ENCODE measurements at places on chromosomes 7 and 10.
A peak's percentile ranks its signal among the peaks of the same experiment; 100 is the strongest.

- DNase-seq: no peak
Measured at GRCh38 chr7:148277042-148277660, 313.4 kb upstream of the C7orf33 start.

DNA sequence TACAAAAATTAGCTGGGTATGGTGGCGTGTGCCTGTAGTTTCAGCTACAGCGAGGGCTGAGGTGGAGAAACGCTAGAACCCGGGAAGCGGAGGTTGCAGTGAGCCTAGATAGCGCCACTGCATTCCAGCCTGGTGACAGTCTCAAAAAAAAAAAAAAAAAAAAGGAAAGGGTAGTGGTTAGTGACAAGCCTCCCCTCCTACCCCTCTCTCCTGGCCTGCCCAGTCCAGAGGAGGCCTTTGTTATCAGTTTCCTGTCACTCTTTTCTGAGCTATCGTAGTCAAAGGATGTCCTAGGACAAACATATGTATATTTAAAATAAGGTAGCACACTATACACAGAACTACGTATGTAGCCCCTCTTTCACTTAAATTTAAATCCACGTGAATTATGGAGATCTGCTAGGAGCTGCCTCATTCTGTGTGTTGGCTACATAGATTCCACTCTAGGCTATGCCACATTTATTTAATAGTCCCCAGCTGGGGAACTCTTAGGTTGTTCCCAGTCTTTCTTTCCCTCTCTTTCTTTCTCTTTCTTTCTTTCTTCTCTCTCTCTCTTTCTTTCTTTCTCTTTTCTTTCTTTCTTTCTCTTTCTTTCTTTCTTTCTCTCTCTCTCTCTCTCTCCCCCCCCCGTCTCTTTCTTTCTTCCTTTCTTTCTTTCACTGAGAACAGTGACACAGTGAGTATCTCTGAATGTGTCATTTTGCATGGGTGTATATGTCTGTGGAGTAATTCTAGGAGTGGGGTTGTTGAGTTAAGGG lies 3.9 kb downstream of the TSPAN15 start:
- no peak for DNase-seq

- DNase-seq: no peak
Measured at GRCh38 chr10:77157248-77158019, 480.2 kb downstream of the KCNMA1 start.

DNA sequence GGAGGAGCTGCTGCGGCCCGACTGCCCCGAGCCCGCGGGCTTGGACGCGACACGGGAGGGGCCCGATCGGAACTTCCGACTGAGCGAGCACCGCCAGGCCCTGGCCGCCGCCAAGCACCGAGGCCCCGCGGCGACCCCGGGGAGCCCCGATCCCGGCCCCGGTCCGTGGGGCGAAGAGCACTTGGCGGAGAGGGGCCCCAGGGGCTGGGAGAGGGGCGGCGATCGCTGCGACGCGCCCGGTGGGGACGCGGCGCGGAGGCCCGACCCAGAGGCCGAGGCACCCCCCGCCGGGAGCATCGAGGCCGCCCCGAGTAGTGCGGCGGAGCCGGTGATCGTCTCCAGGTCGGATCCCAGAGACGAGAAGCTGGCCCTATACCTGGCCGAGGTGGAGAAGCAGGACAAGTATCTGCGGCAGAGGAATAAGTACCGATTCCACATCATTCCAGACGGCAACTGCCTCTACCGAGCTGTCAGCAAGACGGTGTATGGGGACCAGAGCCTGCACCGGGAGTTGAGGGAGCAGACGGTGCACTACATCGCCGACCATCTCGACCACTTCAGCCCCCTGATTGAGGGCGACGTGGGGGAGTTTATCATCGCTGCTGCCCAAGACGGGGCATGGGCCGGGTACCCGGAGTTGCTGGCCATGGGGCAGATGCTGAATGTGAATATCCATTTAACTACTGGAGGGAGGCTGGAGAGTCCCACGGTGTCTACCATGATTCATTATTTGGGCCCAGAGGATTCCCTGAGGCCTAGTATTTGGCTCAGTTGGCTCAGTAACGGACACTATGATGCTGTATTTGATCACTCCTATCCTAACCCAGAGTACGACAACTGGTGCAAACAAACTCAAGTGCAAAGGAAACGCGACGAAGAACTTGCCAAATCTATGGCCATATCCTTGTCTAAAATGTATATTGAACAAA lies 1.4 kb downstream of the OTUD1 start:
- no peak for DNase-seq

DNA sequence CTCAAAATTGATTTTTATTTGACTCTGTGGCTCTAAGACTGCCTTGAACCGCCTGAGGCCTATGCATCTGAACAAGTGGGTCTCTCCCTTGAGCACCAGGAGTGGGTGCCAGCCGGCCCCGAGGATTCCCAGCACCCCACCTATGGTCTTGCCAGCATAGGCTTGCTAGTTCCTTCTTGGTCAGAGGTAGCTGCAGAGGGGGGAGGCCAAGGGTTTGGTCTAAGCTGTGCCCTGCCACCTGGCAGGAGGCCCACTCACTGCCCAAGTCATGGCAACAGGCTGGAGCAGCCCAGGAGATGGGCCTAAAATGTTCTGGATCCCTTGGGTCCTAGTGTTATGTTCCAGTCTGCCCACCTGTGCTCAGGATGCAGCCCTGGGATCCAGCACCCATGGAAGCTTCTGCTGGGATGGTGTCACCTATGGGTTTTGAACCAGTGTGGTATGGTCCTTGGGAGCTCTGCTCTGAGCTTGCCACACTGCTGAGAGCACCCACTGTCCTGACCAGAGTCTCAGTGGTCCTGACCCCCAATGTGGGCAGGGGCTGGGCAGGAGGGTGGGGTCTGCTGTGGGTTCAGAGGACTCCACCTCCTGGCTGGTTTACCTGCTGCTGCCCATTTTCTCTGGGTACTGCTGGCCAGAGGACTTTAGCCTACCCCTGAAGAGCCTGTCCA lies 12.6 kb downstream of the YKT6 start:
- DNase-seq: no peak

DNA sequence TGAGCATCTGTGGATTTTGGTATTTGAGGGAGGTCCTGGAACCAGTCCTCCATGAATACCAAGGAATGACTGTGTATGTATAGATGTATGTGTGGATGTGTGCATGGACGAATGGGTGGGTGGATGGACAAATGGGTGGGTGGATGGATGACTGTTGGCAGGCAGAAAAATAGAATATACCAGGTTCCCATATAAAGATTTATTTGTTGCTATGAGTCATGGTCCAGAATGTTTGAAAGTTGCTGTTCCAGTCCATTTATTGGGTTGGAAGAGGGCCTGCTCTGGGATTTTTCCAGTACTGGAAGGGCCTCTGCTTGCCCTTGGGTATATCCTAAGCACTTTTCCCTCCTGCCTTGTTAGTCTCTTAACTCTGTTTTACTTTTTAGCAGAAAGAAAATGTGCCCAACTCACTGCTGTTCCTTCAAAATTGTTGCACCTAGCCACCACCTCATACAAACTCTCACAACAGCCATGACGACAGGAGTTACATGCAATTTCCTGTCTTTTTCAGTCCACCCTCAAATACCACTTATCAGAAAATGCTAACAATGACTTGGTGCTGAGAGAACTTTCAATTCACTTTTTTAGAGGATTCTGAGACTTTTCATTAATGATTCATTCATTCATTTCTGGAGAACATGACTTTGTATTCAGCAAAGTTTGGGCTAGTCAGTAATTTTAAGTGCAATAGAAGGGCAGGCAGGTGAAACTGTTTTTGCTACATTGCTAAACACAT lies 108.1 kb downstream of the EEPD1 start:
- DNase-seq: no peak

DNA sequence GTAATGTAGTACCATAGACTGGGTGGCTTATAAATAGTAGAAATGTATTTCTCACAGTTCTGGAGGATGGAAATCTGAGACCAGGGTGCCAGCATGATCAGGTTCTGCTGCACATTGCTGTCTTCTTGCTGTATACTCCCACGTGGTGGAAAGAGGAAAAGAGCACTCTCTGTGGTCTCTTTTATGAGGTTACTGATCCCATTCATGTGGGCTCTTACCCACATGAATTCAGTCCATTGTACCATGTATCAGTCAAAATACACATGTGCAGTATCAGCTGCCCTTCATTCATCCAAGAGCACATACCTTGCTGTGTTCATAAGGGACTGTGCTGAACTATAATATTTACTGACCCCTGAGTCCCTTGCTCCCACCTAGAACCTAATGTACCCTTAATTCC lies 17.1 kb downstream of the PNLIPRP2 start:
- no peak for DNase-seq

DNA sequence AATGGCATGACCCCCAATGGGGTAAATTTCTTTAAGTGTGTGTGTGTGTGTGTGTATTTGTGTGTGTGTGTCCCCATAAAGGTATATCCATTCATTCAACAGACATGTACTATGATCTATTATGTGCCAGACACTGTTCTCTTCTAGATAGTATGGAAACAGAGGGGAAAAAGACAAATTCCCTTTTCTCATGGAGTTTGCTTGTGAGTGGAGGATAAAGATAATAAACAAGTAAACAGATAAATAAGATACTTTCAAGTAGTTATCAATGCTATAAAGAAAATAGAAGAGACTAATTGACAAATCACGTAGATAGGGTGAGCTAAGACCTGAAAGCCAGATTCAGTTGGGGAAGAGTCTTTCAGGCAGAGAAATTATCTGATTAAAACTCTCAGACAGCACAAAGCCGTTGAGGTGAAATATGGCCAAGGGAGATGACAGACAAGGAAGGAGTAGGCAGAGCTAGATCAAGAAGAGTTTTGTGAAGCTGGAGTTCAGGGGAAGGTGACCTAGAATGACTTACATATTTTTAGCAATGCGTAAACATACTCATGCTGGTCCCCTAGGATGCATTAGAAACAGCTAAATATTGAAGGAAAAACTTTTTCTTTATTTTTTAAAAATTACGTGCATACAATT lies 45.2 kb upstream of the DMTF1 start:
- no peak for DNase-seq

DNA sequence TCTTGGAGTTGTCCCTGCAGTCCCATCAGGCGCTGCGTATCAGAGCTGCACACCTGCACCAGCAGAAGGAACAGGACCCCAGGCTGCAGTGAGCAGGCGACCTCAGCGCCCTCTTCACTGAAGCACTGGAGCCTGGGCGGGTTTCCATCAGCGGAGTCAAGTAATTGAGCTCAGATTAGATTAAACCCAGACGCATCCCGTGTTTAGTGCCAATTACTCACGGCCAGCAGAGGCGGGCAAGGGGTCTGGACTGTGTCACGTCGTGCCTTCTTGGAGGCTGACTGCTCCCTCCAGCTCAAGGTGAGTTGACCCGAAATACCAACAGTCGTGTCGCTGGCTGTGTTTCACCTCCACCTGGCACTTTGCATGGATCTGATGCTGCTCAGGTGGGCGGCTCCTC lies 123.6 kb downstream of the CXCL12 start:
- no peak for DNase-seq

DNA sequence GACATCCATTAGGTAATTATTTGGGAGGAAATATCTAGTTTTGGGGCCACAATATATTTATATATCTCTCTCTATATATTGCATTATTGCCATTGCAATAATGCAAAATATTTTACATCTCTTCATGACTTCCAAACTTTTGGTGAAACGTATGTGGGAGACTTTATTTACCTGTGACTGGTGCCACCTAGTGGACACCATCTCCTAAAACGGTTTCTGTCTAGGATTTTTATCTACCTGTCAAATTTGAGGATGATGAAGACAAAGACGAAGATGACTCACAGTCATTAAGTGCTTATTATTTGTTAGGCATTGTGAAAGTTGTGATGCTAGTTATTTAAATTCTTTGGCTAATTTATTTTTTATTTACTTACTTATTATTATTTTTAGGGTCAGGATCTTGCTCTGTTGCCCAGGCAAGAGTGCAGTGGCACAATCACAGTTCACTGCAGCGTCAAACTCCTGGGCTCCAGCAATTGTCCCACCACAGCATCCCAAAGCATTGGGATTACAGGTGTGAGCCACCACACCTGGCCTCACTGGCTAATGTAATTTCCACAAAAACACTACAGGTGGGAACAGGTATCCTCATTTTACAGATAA lies 18.7 kb upstream of the CBLL1 start:
- peak; percentile 7 for DNase-seq

- no peak for DNase-seq
Measured at GRCh38 chr7:135166338-135166990, 4.0 kb downstream of the CYREN start.

GRCh38 chr10:78259391-78259790 lies 225.7 kb downstream of the RPS24 start:
- DNase-seq: no peak

DNA sequence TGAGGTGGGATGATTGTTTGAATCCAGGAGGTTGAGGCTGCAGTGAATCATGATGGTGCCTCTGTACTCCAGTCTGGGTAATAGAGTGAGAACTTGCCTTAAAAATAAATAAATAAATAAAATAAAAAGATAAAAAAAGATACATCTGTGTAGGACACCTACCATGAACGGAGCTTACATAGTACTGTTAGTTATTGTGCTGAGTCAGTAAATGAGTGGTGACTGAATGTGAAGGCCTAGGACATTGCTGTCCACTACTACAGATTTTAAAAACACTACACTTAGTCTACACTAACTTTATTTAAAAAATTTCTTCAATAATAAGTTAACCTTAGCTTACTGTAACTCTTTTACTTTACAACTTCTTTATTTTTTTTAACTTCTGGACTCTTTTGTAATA lies 106.7 kb upstream of the ETV1 start:
- DNase-seq: no peak

DNA sequence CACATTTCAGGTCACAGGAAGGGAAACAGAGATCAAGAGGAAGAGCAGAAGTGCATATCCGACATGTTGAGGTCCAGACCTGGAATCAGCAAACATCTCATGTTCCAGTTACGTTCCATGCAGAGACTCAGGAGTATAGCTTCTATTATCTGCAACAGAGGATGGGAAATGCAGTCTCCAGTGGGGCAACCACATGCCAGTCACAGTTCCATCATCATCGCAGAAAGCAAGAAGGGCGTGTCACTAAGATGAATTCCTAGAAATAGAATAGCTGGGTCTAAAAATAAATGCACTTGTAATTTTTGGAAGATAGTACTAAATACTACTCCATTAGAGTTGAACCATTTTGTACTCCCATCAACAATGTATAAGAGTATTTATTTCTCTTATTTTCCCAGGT lies 133.2 kb upstream of the MDFIC start:
- no peak for DNase-seq

- DNase-seq: no peak
Measured at GRCh38 chr10:10902951-10903350, 114.7 kb upstream of the CELF2 start.

GRCh38 chr10:20644421-20644820 lies 252.7 kb downstream of the NEBL start:
- no peak for DNase-seq

GRCh38 chr7:74430961-74431466 lies 22.7 kb upstream of the GTF2IRD1 start:
- no peak for DNase-seq

- DNase-seq: no peak
Measured at GRCh38 chr10:70270952-70271351, 12.9 kb downstream of the NPFFR1 start.

Measured in activated gamma-delta T cell treated with anti-CD3 and anti-CD28 coated beads, Interleukin-2, amount 50 U/mL, for 16 hours (primary cell).